ENCODE measurements at places on chromosomes 6 and 20.

DNA sequence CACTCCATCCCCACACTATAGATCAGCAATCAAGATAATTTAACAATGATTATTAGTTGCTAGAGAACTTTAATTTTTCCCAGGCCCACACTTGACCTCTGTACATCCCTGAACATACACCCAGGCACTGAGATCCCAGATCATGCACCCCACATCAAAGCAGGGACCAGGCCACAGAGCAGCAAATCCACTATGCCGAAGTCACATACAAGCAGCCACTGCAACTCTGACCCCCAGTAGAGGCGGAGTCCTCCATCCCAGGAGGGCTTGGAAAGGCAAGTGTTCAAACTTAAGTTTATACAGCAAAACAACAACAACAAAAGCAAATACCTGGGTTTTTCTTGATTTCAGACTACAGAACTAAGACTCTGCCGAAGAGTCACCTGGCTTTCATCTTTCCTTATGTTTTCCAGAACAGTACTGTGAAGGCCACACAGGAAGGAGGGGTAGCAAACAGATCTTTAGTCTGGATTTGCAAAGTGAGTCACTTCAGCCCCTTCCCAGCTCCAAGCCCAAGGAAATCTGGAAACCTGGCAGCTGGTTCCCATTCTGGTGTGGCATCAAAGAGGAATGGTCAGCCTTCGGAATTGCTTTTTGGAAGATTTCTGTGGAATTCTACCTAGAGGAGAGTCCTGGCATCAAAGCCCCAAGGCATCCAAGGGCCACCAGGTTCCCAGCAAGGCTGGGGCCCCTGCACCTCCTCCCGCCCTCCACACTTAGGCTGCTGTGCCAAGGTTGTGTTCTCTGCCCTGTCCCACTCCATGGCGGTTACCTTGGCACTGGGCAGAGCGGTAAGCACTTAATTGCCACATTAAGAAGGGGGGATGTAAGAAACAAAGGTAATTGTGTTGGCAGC is 7.3 kb downstream of the JAG1 start:
- no peak for DNase-seq

GRCh38 chr20:17616480-17617211 is 46.8 kb downstream of the DSTN start:
- no peak for DNase-seq

- DNase-seq, result no peak
Observed at GRCh38 chr6:46893648-46894047, 28.1 kb downstream of the ADGRF5 start.

- DNase-seq, result no peak
Observed at GRCh38 chr6:163872335-163872734, 457.8 kb downstream of the QKI start.

DNA sequence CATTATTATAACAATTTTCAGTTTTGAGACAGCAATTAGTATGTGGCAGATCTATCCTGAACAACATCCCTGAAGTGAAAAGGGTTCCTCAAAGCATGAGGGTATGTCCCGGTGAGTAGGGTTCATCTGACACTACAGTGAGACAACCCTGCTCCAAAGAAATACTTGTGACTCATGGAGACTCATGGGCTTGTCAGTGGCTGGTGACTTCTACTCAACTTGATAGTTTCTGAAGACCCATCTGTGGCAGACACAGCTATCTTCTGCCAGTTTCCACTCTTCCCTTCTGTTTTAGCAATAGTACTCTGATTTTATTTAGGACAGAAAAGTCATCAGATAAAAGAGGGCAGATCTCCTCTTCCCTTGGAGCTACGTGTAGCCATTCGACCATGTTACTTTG is 41.4 kb downstream of the MAP3K7 start:
- no peak for DNase-seq

GRCh38 chr20:4637081-4637797 is 84.5 kb upstream of the PRND start:
- DNase-seq, result no peak

GRCh38 chr20:37904008-37904642 is 1.2 kb downstream of the VSTM2L start:
- DNase-seq, result no peak

GRCh38 chr6:128241216-128241615 is 279.2 kb downstream of the PTPRK start:
- no peak for DNase-seq

DNA sequence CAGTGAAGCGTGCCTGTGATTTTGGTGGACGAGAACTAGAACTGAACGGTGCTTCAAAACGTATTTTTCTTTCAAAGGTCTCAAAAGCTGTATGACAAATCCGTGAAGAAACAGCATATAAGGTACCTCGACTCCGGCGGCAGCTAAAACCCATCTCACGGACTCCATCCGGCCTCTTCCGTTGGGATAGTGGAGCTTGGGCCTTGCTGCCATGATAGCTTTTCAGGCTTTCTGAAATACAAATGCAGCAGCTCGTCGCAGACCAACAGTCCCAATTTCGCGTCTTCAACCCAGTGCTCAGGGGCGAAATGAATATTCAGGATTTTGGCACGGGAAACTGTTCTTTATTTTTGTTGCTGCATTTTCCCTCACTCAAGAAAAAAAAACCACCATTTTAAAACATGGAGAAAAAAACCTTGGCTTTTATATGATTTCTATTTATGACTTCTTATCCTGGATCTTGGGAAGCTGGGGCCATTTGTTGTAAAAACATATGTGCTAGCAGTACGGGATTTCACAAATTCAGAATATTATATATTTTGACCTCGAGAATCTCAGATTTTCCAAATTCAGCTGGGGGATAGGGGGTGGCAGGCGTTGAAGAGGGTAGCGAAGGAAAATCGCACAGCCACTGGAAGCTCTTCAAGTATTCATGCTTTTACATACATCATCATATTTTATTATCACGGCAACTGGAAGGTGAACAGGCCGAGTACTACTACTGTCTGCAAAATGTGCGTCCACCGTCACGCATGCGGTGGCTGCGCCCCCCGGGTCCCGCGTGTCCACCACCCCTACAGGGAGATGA is 849 bp downstream of the GSTA4 start:
- DNase-seq, result no peak

DNA sequence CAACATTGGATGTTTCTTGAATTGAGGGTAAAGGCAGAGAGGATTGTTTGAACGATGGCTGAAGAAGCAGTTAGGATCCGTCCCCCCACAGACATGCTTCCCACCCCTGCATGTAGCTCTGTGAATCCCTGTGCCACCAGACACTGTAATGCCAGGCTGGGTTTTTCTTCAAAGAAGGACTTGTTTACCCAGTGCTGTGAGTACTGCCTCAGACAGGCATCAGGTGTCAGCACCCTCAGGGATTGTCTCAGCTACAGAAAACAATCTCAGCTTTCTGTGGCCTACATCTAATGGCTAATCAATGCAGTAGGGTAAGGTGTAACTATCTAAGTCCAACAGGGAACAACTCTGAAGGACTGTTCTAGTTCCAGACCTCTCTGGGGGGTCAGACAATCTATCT is 853.0 kb upstream of the EPHA7 start:
- DNase-seq, result no peak

- no peak for DNase-seq
Observed at GRCh38 chr6:22208026-22208425, 88.8 kb downstream of the PRL start.

- no peak for DNase-seq
Observed at GRCh38 chr6:170317718-170318117, 11.2 kb downstream of the FAM120B start.

- no peak for DNase-seq
Observed at GRCh38 chr20:50017576-50018248, 34.9 kb downstream of the SNAI1 start.

GRCh38 chr20:57482148-57482547 is 42.8 kb downstream of the CTCFL start:
- no peak for DNase-seq

DNA sequence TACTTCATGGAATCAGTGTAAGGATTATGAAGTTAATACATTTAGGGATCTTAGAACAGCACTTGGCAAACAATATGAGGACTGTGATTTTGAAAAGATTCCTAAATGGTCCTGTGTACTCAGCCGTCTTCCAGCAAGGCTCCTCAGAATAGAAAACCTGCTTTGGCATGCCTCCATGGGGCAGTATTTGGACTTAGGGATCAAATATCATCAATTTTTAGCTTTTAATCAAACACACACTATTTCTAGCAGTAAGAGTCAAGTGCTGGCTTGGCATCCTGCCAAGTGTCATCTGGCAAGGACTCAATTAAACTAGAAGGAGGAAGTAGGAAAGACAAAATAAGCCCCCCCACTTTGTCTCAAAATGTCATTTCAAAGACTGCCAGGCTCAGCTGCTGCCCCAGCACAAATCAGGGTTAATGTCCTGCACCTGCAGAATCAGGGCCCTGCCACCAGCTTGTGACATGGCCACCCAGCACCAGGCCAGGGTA is 40.8 kb downstream of the IYD start:
- DNase-seq, result no peak

DNA sequence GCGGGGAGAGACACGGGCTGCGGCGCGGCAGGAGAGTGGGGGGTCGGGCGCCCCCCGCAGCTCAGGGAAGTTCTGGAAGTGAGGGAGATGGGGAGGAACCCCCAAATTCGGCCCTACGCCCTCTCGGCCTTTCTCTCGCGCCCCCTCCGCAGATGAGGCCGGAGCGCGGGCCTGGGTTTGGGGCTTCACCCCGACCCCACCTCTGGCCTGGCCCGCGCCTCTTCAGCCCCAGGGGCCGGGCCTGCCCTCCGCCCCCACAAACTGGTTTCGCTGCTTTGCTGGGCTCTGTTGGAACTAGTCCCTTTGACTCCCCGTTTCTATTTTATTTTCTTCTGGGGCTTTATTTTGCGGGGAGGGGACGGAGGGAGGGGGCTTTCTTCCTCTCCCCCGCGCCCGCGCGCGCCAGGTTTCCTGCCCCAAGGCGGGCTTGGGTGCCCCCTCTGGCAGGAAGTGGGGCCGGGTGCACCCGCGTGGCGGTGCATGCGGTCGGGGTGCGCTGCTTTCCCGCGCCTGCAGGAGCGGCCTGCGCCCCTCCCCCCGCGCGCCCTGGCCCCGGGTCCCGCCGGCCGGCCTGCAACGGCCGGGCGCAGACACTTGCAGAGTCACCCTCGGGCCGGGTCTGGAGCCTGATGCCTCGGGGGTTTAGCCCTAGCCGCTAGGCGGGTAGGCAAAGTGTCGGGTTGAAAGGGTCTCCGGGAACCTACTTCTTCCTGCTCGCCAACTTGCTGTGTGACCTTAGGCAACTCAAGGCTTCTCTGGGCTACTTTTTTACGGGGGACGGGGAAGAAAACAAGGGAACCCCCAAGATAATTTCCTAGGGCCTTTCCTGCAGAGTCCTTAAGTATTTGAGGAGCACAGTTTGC is 1.3 kb downstream of the HMGA1 start:
- DNase-seq, result peak; percentile 71

- no peak for DNase-seq
Observed at GRCh38 chr6:2843138-2843740, 1.6 kb upstream of the SERPINB1 start.

- no peak for DNase-seq
Observed at GRCh38 chr6:155645325-155645724, 189.7 kb upstream of the NOX3 start.

- DNase-seq, result no peak
Observed at GRCh38 chr20:57968120-57968519, 258.3 kb upstream of the PMEPA1 start.

DNA sequence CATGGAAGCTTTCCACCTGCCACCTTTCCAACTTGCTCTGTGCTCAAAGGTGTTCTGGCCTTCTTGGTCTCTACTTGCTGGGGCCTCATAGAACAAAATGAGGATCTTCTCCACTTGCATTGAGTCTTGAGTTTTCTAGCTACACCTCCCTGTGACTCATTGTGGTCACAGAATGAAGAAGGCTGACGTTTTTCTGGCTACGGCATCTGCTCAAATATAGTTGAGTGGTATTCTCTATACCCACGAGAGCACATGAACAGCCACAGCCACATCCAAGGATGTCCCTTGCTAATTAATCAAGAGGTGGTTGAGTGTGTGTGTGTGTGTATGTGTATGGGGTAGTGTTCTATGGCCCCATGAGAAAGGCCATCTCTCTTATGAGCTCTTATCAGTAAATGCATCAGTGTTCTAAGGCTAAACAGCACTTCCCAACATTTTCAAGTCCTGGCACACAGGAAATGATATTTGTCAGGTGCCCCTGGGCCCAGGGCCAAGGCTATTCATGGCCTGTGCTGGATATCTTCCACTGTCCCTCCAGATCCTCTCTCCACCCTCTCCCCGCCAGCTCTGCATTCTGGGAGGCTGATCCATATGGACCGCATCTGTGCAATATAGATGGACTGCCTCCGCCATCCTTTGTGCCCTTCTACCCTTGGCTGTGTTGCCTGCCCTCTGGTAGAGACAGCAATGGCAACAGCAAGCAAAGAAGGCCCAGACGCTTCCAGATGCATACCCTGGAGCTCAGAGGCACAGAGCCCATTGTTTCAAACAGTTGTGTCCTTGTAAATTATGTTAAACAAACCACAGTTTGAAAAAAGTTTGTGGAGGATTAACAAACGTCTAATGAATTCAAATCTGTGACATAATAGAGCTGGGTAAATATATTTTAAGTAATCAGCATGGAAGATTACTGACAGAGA is 150.2 kb downstream of the LRFN2 start:
- no peak for DNase-seq

GRCh38 chr20:58815448-58815847 is 35.3 kb downstream of the GNAS-AS1 start:
- no peak for DNase-seq

DNA sequence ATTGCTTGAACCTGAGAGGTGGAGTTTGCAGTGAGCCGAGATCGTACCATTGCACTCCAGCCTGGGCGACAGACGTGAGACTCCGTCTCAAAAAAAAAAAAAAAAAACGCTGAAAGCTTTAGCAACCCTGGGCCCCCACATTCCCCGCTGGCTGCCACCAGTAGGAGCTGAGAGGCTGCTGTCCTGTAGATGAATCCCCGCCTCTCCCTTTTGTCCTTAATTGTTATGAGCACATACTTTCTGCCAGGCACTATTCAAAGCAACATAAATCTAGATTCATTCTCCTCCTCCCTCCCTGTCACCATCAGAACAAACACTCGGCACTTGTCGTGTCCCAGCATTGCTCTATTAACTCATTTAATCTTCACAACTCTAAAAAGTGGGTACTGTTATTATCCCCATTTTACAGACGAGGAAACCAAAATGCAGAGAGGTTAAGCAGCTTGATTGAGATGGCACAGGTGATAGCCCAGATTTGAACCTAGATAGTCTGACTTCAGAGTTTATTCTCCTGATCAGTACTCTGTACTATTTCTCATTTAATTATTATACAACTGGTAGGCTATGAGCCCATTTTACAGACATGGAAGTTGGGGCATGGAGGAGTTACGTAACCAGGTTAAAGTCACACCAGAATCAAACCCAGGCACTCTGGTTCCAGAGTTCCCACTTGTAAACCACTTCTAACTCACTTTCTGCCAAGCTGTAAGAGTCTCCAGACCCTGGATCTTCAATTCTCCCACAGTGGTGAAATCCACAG is 97.4 kb downstream of the EYA2 start:
- DNase-seq, result no peak

DNA sequence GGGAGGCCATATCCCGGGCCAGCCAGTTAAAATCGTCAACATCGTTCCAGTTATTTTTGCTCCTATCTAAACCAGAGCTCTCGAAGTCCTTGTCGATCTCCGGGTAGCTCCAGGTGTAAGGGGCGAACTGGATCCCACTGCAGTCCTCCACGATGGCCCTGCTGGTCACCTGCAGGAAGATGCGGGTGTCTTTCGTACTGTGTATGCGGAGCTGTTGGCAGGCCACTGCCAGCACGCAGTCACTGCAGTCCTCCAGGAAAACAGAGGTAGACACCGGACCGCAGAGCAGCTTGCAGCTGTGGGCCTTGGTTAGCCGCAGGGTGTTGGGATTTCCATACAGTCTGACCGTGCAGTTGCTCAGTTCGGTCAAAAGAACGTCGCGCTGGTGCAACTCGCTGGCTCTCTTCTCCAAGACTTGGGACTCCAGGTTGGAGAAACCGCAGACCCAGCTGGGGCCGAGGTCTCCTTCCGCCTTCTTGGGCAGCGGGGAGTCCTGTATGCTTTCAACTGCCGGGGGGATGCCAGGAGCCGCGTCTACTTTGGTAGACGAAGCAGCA is 742 bp downstream of the TBCC start:
- no peak for DNase-seq
